ENCODE measurements at places on chromosomes 6 and 20.

DNA sequence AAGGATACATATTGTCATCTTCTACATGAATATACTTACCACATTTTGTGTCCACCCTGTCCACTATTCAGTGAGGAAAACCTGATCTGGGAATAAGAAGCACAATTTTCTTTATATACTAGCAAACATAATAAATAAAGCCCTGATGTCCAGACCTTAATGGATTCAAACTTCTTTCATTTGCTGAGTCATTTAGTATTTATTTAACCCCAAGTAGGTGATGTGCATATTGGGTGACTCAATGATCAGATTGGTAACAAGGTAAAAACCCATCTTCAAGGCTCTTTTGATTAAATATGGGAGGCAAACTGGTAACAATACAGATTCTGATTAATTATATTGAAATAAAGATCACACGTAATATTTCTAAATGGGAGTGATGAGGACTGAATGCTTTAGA, 1159.8 kb upstream of the EYS start:
- no peak for DNase-seq

DNA sequence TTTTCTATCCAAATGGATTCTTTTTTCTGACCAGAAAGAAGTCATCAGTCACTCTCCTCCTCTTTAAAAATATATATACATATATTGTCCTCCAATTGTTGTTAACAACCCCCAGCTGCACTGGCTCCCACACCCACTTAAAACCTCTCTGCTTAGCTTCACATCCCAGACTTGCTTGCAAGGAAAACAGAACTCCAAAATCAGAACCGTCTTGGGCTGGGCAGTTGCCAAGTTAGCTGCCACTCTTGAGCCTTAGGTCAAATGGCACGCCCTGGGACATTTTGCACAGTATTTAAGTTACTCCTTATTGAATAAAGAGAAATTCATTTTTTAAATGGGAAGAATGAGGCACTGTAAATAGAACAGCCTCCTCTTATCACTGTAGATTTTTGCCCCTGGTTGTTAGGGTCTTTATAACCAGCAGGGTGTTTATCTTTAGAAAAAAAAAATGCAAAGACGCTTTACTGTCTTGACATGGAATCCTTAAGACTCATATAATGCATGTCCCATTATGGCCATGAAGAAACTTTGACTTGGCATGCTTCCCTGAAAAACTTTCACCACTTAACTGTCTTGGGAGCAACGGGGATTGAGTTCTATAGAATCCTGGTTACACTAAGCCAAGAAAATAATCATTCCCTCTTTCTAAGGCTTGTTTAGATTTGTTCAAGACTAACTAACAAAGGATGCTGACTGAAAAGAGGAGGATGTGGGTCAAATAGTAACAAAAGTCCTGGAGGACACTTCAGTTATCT, 204.5 kb downstream of the ISM1 start:
- no peak for DNase-seq

GRCh38 chr20:52619101-52619500, 353.1 kb upstream of the TSHZ2 start:
- DNase-seq: no peak

- DNase-seq: no peak
These were observed 3.1 kb downstream of the FYN start for GRCh38 chr6:111870051-111870741.

DNA sequence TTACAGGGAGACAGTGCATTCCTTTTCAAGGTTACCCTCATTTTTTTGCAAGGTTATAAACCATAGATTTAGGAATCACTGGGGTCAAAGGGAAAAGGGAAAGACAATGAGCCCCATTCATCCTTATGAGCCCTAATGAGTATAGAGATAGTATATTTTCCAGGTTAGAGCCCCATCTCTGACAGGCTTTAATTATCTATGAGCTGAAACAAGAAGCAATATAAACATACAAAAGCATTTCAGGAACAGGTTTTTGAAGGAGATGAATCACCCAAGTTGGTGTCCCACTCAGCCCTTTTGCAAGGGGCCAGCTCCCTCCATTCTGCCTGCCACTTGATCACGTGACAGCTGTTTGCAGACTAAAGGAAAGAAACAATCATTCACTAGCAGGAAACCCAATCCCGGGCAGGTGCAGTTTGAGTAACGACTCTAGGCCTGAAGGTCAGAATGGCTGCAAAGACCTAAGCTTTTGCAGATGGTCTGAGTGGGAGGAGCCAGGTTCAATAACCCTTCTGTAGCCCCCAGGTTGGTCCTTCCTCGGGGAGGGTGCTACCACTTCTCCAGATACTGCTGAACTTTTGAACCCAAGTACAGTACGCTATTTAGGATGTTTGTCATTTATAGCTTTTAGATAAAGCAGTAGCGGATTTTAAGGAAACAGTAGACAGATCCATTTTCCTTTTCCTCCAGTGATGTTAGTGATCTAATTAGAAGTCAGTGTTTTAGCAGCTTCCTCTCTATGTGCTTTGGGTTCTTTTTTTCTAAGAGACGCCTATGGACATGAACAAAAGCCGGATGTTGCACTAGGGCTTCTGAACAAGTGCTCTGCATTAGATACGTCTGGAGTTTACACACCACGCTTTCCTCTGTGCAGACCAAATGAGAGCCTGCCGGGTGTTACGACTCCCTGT, 253.2 kb downstream of the SOX4 start:
- DNase-seq: peak; percentile 90

DNA sequence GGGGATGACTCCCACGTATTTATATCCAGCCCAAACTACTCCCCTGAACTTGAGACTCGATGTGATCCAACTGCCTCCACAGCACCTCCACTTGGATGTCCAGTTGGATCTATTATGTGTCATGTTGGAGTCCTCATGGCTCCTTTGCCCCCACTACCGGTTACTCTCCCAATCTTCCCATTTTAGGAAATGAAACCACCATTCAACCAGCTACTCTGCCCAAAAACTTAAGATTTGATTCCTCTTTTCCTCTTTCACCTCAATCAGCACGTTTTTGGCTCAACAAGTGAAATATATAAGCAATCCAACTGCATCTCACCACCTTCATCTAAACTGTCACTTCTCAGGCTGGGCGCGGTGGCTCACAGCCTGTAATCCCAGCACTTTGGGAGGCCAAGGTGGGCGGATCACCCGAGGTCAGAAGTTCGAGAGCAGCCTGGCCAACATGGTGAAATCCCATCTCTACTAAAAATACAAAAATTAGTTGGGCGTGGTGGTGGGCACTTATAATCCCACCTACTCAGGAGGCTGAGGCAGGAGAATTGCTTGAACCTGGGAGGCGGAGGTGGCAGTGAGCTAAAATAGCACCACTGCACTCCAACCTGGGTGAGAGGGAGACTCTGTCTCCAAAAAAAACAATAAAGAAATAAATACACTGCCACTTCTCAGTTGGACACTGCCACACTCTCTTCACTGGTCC, 3.4 kb downstream of the AHCY start:
- DNase-seq: no peak

- DNase-seq: peak; percentile 87
These were observed 6.1 kb upstream of the DLL1 start for GRCh38 chr6:170296746-170297575.

- DNase-seq: no peak
These were observed 100.5 kb downstream of the ERMARD start for GRCh38 chr6:169851641-169852503.

GRCh38 chr20:32436968-32437367, 78.8 kb downstream of the ASXL1 start:
- DNase-seq: no peak

GRCh38 chr6:20817806-20818320, 283.6 kb downstream of the CDKAL1 start:
- DNase-seq: no peak

GRCh38 chr6:91428296-91428695, 841.4 kb upstream of the MAP3K7 start:
- DNase-seq: no peak

DNA sequence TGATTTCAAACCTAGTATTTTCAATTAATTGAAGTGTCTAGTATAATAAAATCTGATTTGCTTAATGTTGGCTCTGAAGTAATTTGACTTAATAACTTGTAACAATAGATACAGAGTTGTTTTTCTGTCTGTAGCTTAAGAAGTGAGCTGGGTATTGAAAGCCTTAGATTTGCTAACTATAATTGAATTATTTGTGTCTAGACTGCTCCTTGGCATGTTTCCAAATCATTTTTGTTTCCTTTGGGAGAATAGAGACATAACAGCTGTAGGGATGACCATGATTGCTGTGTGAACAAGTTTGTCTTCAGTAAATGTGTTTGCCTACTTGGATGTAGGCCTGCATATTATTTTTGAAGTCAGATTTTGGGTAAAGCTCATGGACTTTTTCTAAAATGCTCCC, 115.4 kb downstream of the SCAF8 start:
- peak; percentile 33 for DNase-seq

- peak; percentile 46 for DNase-seq
These were observed 29.7 kb downstream of the RPP40 start for GRCh38 chr6:4973982-4974745.

- DNase-seq: no peak
These were observed 20.5 kb downstream of the CAPN11 start for GRCh38 chr6:44179072-44179536.

GRCh38 chr6:35492974-35493284, 4.0 kb downstream of the TEAD3 start:
- DNase-seq: no peak

DNA sequence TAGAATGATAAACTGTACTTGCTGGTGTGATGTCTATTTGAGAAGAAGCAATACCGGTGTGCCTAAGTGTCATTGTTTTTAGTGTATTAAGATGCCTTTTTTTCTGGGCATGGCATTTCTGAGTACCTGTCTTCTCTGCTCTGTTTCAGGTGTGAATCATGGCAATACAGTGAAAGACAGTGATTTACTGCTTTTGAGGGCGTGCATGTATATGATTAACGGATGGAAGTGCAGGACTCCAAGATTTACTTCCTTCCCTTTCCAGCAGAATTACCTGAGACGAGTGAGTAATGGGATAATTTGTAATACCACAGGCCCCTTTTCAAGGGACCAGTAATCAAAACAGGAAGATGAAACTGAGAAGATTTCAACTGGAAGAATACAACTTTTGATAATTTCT, 315.8 kb downstream of the SOX4 start:
- no peak for DNase-seq

- no peak for DNase-seq
These were observed 94.0 kb downstream of the ZMYND8 start for GRCh38 chr20:47262365-47263013.

- no peak for DNase-seq
These were observed 164.7 kb upstream of the PDE7B start for GRCh38 chr6:135686784-135687301.

DNA sequence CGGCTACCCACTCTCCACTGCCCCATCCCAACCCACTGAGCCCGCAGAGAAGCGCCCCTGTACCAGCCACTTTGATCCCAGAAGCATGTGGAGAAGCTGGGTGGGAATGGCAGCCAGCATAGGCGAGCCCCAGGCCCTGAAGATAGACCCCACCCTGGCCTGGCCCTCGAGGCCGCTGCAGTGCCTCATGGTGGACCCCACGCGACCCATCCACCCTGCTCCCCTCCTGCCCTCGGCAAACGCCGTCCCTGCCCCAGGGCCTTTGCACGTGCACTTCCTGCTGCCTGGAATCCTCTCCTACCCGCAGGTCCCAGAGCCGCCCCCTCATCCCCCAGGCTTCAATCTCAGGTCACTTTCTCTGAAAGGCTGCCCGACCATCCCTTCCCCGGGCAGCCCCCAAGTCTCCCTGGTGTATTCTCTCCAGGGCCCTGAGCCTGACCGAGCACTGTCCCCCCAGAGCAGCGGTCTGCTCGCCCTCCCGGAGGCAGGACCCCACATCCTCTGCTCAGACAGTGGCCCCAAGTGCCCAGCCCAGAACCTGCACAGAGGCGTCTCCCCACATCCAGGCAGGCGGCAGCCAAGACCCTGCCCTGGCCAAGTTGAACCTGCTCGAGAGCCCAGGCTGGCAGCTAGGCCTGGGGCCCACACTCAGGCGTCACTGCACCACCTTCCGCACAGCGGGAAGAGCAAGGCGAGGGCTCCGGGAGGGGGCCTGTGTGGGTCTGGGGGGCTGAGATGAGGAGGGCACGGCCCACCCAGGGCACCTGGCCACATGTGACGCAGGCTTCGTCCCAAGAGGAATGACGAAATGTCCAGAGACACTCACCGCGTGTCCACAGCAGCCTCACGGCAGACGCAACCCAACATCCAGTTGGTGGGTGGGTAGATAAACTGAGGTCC, 14.0 kb downstream of the KCNQ2 start:
- DNase-seq: no peak

DNA sequence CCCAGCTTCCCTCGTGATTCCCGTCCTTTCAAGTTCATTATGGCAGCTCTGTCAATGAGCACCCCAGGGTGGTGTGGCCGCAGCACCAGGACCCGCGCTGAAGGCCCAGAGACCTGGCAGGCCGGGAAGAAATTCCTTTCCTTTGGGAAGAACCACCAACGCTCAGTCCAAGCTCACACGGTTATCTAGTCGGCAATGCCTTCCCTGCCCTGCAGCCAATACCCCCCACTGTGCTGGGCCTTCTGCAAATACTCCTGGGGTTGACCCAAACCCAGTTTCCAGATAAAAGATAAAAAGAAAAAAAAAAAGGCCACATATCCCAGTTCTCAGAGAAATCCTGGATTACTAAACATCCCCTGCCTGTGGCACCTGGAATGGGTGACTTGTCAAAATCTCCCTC, 28.7 kb downstream of the PXDC1 start:
- DNase-seq: no peak

GRCh38 chr6:31478186-31478950, 19.6 kb upstream of the MICB start:
- DNase-seq: no peak

DNA sequence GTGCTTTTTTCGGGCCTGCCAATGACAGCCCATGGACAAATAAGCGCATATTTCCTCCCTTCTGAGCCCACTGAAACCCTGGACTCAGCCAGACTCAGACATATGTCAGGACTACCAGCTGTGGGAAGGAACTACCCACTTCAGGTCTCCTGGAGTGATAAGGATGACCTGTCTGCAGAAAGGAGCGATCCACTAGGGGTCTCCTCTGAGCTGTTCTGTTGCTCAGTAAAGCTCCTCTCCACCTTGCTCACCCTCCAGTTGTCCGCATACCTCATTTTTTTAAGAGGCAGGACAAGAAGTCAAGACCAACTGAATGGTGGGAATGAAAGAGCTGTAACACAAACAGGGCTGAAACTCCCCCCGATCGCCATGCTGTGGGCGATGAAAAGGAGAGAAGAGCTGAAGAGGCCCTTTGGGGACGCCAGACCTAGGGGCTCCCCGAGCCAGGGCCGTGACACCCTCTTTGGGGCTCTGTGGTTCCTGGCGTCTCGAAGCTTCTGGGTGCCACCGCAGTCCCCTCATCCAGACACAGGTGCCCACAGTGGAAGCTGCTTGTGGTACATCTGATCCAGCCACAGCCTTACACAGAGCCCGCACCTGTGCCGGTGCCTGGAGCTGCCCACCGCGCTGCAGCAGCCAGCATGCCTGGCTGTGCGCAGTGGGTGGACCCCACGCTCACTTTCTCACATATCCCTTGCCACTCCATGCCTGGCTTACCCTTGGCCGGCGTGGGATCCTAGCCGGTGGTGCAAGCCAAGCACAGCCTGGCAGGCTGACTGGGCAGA, 68.8 kb downstream of the EYS start:
- no peak for DNase-seq

DNA sequence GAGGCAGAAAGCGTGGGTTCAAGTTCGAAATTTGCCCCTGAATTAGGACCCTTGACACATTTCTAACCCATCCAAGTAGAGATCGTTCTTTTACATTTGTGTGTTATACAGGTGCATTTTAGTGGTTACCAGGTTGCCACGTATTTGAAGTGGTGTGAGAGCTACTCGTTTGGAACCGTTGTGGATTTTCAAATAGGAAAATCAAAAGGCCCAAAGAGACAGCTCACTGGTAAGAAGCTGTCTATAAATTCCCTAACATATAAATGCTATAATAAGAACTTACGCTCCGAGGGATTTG, 1.6 kb upstream of the REV3L start:
- DNase-seq: peak; percentile 50
